ENCODE measurements at places on chromosomes 7 and 10. TPM values are rescaled to one million over a fixed set of nuclear protein-coding genes. Genes with fewer than 3 reads are reported as not detected.

DNA sequence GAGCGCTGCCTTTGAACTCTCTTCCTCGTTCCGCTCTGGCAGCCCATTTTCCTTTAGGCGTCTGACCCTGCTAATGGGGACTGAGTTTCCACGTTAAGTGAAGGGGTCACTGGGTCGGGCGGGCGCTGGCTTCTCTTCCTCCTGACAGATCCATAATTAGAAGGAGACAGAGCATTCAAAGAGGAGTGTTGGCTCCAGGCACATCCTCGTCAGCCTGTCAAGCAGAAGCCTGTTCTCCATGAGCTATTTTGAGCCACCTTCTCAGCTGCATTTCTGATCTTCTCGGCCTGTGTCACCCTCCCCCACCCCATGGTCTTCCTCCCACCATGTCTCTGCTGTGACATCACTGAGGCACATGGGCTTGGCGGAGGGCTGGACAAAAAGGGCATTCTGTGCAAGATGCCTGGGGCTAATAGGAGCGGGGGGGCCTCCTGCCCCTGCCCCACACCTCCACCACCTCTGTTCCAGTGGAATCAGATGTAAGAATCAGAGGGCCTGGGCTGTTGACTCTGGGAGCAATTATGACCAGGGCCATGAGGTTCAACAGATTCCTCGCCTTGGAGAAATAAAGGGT, 248.1 kb downstream of the PLXNA4 start:
- no peaks in the 10 kb centered on the region for H3K27me3 ChIP-seq
- no peak overlapping the region for H3K4me3 ChIP-seq
- no peak overlapping the region for H3K27ac ChIP-seq
- no peak for DNase-seq
- no peaks in the 10 kb centered on the region for H3K4me1 ChIP-seq

DNA sequence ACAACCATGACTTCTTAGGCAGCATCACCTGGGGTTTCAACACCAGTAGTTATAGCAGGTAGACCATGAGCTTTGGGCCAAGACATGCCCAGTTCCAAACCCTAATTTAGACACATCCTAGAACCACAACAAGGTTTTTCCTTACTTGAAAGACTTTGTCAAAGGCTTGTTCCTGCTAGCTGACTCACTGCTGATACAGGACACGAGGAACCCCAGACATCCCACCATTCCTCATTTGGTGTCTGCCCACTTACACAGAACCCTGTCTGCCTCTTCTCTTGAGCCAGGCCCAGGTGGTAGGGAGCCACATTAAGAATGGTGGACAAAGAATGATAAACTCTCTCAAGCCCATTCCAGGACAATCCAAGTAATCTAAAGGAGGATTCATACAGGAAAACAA, 109.0 kb downstream of the CCDC71L start:
- H3K27me3 ChIP-seq, result no peaks in the 10 kb centered on the region
- H3K36me3 ChIP-seq, result no peaks in the 10 kb centered on the region
- no peak overlapping the region for H3K4me3 ChIP-seq
- H3K27ac ChIP-seq, result no peak overlapping the region
- H3K4me1 ChIP-seq, result no peaks in the 10 kb centered on the region

The SLC26A4 gene
- not detected for polyA plus RNA-seq

GRCh38 chr10:91290607-91291006, 70.1 kb downstream of the PCGF5 start:
- no peak for DNase-seq
- no peaks in the 10 kb centered on the region for H3K36me3 ChIP-seq
- H3K27me3 ChIP-seq, result no peaks in the 10 kb centered on the region

The C10orf62 gene
- not detected for polyA plus RNA-seq

The SLC26A5 gene
- polyA plus RNA-seq, result not detected

The CYP2C8 gene
- 0.21 TPM for polyA plus RNA-seq

The HOGA1 gene
- polyA plus RNA-seq, result 12.1 TPM

The DRGX gene
- not detected for polyA plus RNA-seq

Data from small intestine (tissue), 16 donors.